ENCODE measurements at places on chromosomes 1 and 21.

DNA sequence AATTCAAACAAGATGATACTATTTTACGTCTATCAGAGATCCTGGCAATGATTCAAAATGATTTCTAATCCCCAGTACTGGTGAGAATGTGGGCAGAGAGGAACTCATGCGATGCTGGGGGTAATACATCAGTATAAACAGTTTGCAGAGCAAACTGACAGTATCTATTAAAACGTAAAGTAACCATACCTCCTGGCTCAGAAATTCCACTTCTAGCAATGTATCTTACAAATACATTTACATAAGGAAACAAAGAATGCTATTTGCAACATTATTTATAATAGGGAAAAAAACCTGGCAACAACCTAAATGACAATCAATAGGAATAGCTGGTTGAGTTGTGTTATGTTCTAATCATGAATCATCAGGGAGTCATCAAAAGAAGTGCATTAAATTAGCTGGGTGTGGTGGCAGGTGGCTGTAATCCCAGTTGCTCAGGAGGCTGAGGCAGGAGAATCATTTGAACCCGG is 15.9 kb downstream of the RCAN1 start:
- DNase-seq: no peak

DNA sequence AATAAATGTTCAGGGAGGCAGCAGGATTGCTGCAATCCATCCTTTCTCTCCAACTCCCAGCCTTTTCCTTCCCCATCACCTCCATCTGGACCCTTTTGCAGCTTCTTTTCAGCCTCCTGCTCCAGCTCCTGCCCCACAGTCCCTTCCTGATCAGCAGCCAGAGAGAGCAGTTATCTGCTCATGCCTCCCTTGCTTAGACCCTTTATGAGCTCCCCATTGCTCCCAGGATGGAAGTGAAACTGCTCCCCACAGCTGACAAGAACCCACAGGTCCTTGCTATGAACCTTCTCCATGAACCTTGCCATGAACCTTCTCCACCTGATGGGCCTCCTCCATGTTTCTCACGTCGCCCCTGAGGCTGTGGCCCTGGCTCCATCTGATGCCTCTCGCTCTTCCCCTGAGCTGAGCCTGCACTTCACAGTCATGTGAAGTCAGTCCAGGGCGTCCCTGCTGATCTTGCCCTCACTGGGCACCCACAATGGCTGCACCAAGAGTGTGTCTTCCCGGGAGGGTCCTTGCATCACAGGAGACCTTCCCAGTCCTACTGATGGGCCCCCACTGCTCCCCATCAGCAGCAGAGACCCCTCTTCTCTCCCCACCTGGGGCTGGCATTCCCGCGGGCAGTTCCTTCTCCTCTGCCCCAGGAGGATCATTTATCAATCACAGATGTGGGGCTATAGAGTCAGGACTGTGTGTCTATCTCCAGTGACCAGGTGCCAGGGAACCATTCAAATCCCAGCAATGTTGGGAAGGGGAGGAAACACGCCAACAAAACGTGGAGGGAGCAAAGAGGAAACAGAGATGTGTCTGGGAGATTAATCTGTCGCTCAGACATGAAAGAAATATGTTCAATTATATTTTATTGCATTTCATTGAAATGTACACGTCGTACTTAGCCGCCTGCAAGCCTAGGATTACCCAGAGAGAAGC is 73.1 kb downstream of the MATN1 start:
- no peak for DNase-seq

DNA sequence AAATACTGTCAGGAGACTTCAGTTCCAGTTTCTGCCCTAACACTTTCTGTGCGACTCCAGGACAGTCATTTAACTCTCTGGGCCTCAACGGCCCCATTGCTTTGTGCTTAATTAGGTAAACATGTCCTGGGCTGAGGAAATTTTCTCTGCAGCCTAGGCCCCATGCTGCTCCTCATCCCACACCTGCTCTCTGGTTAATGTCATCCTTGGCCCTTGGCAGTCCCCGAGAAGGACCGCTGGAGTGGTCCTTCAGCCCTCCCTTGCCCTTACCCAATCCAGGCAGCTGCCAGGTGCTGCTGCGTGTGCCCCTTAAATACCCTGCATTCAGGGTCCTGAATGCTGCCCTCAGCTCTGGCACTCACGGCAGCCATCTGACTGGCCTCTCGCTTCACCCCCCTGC is 18.7 kb downstream of the UBL4B start:
- DNase-seq: no peak

DNA sequence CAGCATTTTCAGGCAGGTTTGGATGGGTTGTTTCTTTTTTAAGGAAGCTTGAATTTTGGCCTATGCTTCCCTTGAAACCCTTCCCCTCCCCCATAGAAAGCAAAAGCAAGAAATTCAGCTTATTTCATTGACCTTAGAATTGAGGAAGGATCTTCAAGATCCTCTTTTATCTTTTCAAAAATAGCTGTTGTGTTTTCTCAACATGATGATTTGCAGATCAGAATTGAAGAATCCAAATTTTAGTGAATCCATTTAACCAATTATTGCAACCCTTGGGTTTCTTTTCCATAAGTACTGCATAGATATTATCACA is 73.7 kb downstream of the LRRC8C start:
- no peak for DNase-seq

DNA sequence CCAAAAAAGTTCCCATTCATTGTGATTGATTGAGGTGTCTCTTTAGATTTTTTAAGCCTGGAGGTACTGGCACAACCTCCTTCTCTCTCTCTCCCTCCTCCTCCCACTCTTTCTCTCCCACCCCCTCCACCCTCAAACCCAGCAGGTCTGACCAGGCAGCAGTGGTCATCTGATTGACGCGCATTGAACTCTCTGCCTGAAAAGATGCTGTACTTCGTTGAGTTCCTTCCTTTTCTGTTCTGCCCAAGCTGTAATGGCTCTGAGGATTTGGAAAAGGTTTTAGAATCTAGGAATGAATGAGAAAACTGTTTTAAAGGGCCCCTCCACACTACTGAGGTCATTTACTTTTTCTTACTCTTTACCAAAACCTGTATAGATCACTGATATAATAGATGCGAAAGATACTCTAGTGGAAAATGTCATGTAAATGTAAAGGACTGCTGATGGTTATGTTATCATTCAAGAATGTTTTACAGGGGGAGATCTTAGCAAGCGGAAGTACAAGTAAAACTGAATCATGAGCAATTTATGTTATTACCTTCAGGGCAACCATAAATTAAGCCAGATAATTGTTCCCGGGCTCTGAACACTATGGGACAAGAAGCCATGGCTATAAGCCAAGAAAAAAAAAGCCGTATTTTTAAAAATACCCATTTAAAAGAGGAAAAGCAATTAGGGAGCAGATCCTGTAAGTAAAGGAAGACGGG is 25.2 kb upstream of the DYRK1A start:
- no peak for DNase-seq

DNA sequence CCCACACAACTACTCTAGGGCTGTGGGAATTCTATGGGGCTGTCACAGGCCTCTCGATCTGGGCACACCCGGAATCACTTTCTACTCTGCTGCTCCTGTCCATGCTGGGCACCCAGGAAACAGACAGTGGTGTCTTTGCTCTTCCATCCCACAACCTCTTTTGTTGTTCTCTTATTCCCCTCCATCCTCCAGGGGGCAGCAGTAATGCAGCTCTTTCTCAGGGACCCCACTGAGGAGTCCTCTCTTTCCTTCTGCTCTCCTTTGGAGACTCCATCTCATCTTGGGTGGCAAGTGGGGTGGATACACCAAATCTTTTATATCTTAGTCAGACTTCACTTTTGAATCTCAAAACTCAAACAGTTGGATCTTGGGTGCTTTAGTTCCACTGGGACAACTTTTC is 206.3 kb downstream of the HS2ST1 start:
- DNase-seq: no peak

GRCh38 chr21:39908265-39908923 is 41.2 kb downstream of the PCP4 start:
- DNase-seq: no peak

- no peak for DNase-seq
Measured at GRCh38 chr1:145877923-145878486, 7.7 kb downstream of the ANKRD35 start.

- no peak for DNase-seq
Measured at GRCh38 chr1:116814926-116815723, 60.9 kb downstream of the CD2 start.
